Osteoblast (primary cell): ENCODE measurements at places on chromosomes 7 and 10. TPM values are rescaled to one million over a fixed set of nuclear protein-coding genes. Genes with fewer than 3 reads are reported as not detected.

DNA sequence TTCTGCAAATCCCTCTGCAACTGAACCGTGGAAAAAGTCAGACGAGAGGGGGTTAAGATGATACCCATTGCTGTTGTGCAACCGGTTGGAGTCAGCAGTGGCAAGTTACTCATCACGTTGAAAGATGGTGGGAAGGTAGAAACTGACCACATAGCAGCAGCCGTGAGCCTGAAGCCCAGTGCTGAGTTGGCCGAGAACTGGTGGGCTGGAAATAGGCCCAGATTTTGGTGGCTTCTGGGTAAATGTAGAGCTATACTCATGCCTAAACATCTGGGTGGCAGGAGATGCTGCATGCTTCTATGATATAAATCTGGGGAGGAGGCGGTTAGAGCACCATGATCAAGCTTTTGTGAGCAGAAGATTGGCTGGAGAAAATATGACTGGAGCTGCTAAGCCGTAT lies 78.6 kb downstream of the ARL5B start:
- DNase-seq: no peak
- H3K36me3 ChIP-seq: no peaks in the 10 kb centered on the region
- no peaks in the 10 kb centered on the region for H3K27me3 ChIP-seq
- peak overlapping the region; percentile 85 for H3K27ac ChIP-seq
- H3K4me3 ChIP-seq: no peak overlapping the region

DYNC1I1 gene
- total RNA-seq: 2.2 and 2.9 TPM in 2 replicates

DNA sequence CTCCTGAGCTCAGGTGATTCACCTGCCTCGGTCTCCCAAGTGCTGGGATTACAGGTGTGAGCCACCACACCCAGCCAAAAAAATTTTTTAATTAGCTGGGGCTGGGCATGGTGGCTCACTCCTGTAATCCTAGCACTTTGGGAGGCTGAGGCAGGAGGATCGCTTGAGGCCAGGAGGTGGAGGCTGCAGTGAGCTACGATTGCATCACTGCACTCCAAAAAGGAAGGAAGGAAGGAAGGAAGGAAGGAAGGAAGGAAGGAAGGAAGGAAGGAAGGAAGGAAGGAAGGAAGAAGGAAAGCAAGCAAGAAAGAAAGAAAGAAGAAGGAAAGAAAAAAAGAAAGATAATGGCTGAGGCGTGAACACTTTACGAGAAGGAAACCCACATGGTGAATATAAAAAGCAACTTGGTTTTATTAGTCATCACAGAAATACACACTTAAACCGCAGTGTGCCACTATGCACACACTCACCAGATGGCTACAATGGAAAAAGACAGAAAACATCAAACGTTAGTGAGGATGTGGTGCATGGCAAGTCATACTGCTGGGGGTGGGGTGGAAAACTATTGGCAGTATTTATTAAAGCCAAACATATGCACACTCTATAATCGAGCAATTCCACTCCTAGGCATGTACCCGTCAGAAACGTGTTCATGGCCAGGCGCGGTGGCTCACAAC lies 4.4 kb upstream of the CCL26 start:
- H3K27ac ChIP-seq: no peak overlapping the region
- peaks cover 25% of the 10 kb centered on the region for H3K4me1 ChIP-seq
- no peaks in the 10 kb centered on the region for H3K36me3 ChIP-seq
- DNase-seq: peak; percentile 54
- no peaks in the 10 kb centered on the region for H3K27me3 ChIP-seq
- no peak overlapping the region for H3K4me3 ChIP-seq

FLNC gene
- total RNA-seq: 93.7 and 130 TPM in 2 replicates

GRCh38 chr7:34430456-34430855 lies 227.6 kb upstream of the NPSR1 start:
- no peaks in the 10 kb centered on the region for H3K36me3 ChIP-seq
- no peak overlapping the region for H3K27ac ChIP-seq
- H3K27me3 ChIP-seq: no peaks in the 10 kb centered on the region

DNA sequence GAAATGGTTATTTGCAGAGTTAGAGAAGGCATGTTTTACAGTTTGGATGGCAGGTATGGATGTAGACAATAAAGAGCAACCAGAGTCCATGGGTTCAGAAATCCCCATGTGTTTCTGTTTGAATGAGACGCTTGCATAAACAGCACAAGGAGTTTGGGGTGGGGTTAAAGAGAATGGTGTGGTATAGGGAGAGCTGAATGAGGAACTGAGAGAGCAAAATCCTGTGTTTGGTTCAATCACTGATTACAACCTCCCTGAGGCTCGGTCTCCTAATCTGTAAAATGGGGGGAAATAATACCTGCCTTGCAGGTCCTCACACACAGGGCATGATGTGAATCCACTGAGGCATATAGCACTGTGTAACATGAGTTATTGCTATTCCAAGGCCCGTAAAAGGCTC lies 23.7 kb downstream of the CAV1 start:
- DNase-seq: no peak
- H3K4me3 ChIP-seq: no peak overlapping the region
- no peaks in the 10 kb centered on the region for H3K27me3 ChIP-seq
- peak overlapping the region; percentile 83 for H3K27ac ChIP-seq

GRCh38 chr7:139084709-139085108 lies 24.8 kb downstream of the ZC3HAV1 start:
- peaks cover 77% of the 10 kb centered on the region for H3K36me3 ChIP-seq
- H3K4me3 ChIP-seq: no peak overlapping the region
- no peaks in the 10 kb centered on the region for H3K27me3 ChIP-seq
- H3K27ac ChIP-seq: no peak overlapping the region

NKX2-3 gene
- not detected in 2 replicates for total RNA-seq

LIPF gene
- total RNA-seq: not detected in 2 replicates

CHN2 gene
- under 0.01 TPM in 1 of 2 replicates, not detected in the other for total RNA-seq

C10orf62 gene
- 0.29 and 0.36 TPM in 2 replicates for total RNA-seq

GRCh38 chr7:31633894-31634494 lies 53.0 kb upstream of the PPP1R17 start:
- H3K27ac ChIP-seq: no peak overlapping the region
- no peaks in the 10 kb centered on the region for H3K4me1 ChIP-seq
- H3K27me3 ChIP-seq: no peaks in the 10 kb centered on the region

DNA sequence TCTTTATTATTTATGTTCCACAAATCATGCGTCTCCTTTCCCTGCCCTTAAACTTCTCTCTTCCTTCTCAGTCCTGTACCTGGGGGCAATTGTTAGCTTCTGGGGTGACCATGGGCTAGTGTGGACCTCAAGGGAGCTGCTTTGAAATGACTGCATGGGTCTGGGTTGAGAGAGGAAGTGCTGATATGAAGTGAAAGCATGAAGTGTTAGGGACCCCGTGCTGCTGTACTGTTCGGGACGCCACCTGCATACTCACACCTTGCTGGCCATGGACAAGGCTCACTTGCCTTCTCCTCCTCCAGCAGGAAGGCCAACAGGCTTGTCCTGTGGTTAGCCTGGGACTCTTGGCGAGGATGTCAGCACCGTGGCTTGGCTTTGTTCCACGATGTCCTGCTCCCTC lies 56.7 kb downstream of the MTPN start:
- no peak overlapping the region for H3K4me3 ChIP-seq
- H3K4me1 ChIP-seq: peaks cover 12% of the 10 kb centered on the region
- no peaks in the 10 kb centered on the region for H3K36me3 ChIP-seq
- no peaks in the 10 kb centered on the region for H3K27me3 ChIP-seq
- no peak for DNase-seq
- no peak overlapping the region for H3K27ac ChIP-seq

GPR22 gene
- total RNA-seq: not detected in 2 replicates

FIS1 gene
- 118 and 136 TPM in 2 replicates for total RNA-seq

TMEM229A gene
- total RNA-seq: not detected in 2 replicates

GRM3 gene
- total RNA-seq: not detected in 2 replicates

- no peak for DNase-seq
- H3K4me3 ChIP-seq: no peak overlapping the region
- H3K27ac ChIP-seq: no peak overlapping the region
- H3K4me1 ChIP-seq: peaks cover 7% of the 10 kb centered on the region
Measured at GRCh38 chr7:94160719-94161435, 156.7 kb upstream of the BET1 start.

C10orf71 gene
- not detected in 2 replicates for total RNA-seq

- H3K27me3 ChIP-seq: no peaks in the 10 kb centered on the region
- H3K27ac ChIP-seq: peak overlapping the region; percentile 50
- DNase-seq: no peak
- H3K4me1 ChIP-seq: peaks cover 16% of the 10 kb centered on the region
- peak overlapping the region; percentile 88 for H3K4me3 ChIP-seq
- no peaks in the 10 kb centered on the region for H3K36me3 ChIP-seq
Measured at GRCh38 chr7:7970237-7970530, 1.6 kb downstream of the GLCCI1 start.

- no peaks in the 10 kb centered on the region for H3K36me3 ChIP-seq
- no peaks in the 10 kb centered on the region for H3K4me1 ChIP-seq
- H3K27me3 ChIP-seq: peaks cover 4% of the 10 kb centered on the region
- no peak overlapping the region for H3K27ac ChIP-seq
- no peak overlapping the region for H3K4me3 ChIP-seq
Measured at GRCh38 chr7:139981511-139981895, 81.2 kb downstream of the PARP12 start.

GRCh38 chr10:13915710-13916109 lies 328.9 kb downstream of the PRPF18 start:
- H3K36me3 ChIP-seq: no peaks in the 10 kb centered on the region
- H3K27me3 ChIP-seq: no peaks in the 10 kb centered on the region
- no peak for DNase-seq
- no peak overlapping the region for H3K27ac ChIP-seq

CRPPA gene
- 2.4 and 3.3 TPM in 2 replicates for total RNA-seq

ZNF727 gene
- 0.29 and 1.8 TPM in 2 replicates for total RNA-seq

NRCAM gene
- total RNA-seq: 0.88 and 2.2 TPM in 2 replicates

HKDC1 gene
- 0.29 and 2.9 TPM in 2 replicates for total RNA-seq

- H3K27ac ChIP-seq: no peak overlapping the region
- peaks cover 35% of the 10 kb centered on the region for H3K36me3 ChIP-seq
- H3K4me3 ChIP-seq: no peak overlapping the region
- H3K27me3 ChIP-seq: no peaks in the 10 kb centered on the region
- H3K4me1 ChIP-seq: peaks cover 7% of the 10 kb centered on the region
- peak; percentile 93 for DNase-seq
Measured at GRCh38 chr10:101609481-101609880, 21.4 kb downstream of the DPCD start.

DNA sequence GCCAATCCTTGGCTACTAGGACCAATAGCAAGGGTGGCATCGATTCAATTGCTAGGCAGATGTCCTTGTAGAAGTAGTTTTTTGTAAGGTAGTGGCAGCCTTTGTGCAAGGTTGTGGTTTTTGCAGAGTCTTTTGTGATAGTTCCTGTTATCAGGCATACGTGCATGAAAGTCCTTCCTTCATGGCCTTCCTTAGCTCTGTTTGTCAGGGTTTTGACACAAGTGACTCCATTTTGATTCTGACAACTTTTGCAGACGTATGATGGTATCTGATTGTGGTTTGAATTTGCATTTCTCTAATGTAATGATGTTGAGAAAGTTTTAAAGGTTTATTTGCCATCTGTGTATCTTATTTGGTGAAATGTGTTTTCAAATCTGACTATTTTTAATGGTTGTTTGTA lies 71.8 kb upstream of the SYPL1 start:
- peaks cover 3% of the 10 kb centered on the region for H3K27me3 ChIP-seq
- no peaks in the 10 kb centered on the region for H3K4me1 ChIP-seq
- no peaks in the 10 kb centered on the region for H3K36me3 ChIP-seq
- H3K4me3 ChIP-seq: no peak overlapping the region

GRCh38 chr10:71393841-71394475 lies 2.8 kb upstream of the CDH23 start:
- no peaks in the 10 kb centered on the region for H3K4me1 ChIP-seq
- H3K36me3 ChIP-seq: no peaks in the 10 kb centered on the region
- no peak overlapping the region for H3K4me3 ChIP-seq
- H3K27ac ChIP-seq: no peak overlapping the region
- peaks cover 81% of the 10 kb centered on the region for H3K27me3 ChIP-seq

GRCh38 chr7:70573071-70573661 lies 558.8 kb upstream of the GALNT17 start:
- DNase-seq: no peak
- H3K4me3 ChIP-seq: no peak overlapping the region
- H3K27me3 ChIP-seq: no peaks in the 10 kb centered on the region

MKI67 gene
- total RNA-seq: 2.5 and 3.5 TPM in 2 replicates

DNA sequence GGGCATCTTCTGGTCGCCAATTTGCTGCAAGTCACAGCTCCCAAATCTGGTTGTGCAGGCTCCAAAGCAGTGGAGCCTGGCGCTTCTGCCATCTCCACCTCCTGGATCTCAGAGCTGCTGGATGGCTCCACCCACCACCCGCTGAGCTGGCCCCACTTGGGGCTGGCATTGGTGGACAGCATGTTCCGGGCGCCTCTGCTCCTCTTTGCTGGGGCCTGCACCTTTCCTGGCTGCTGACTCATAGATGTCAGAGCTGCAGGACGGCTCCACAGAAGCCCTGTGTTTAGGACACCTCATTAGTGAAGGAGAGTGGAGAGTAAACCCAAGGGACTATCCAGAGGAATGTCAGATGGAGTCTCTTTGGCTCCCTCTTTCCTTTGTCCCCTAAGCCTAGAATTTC lies 27.4 kb downstream of the MAPK8 start:
- H3K4me3 ChIP-seq: no peak overlapping the region
- H3K27me3 ChIP-seq: no peaks in the 10 kb centered on the region
- H3K4me1 ChIP-seq: no peaks in the 10 kb centered on the region

CLCN1 gene
- total RNA-seq: under 0.01 TPM in 2 replicates
